Left cardiac atrium (tissue), 4 donors: ENCODE measurements at places on chromosomes 7 and 10.

GRCh38 chr10:18155321-18155720, 15.1 kb downstream of the CACNB2 start:
- no peak for DNase-seq

- DNase-seq, result no peak
These were observed 114.3 kb downstream of the LMBR1 start for GRCh38 chr7:156778668-156779067.

GRCh38 chr7:117273325-117273724, 49.5 kb downstream of the WNT2 start:
- no peak for DNase-seq

GRCh38 chr7:46651070-46651469, 730.0 kb upstream of the IGFBP3 start:
- DNase-seq, result no peak

DNA sequence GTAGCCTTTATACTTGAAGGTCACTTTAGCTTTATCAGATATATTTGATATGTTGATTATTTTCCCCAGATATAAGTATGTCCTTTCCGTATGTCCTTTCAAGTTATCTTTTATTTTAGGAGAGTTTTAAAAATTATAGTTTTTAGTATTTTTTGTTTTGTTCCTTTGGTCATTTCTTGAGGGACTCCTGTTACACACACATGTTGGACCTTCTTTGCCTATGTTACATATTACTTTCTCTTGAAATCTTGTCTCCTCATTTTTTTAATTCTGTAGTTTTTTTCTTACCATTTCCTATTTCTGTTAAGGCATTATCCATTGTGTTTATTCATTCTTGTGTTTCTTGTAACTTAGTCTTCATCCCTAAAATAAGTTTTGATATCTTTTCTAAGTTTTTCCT, 23.9 kb downstream of the GLCCI1 start:
- no peak for DNase-seq
